ENCODE measurements at places on chromosomes 13 and 19.

GRCh38 chr13:80612804-80613203, 271.9 kb upstream of the SPRY2 start:
- no peak for DNase-seq

DNA sequence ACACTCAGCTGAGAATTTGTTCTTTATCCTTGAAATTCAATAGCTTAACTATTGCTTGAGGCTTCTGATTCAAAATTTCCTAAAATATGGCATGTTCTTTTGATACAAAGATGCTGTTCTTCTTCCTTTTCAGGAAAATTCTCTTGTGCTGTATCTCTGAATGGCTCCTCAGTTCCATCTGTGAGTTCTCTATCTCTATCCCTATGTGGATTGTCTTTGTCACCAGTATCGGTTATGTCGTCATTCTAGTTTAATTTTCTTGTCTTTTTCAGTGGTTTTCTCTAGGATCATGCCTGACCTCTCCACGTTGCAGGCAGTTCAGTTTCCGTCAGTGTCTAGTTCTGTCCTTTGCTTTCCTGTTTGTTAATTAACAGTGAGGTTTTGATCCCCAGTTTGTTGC, 104.6 kb upstream of the GJB6 start:
- DNase-seq, result no peak

DNA sequence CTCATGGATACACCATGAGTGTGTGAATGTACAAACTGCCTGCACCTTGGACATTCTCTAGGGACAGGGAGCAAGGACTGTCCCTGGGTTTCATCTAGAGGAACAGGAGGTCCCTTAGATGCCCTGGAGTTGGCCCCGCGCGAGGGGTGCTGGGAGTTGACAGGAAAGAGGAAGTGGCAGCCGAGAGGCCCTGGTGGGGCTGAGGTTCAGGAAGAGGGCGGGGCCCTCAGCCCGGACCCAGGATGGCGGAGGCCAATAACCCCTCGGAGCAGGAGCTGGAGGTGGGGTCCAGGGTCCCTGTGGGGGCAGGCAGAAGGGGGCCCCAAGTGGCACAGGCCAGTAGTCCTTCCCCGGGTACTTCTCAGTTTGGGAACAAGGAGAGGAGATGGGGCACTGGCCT, 6.9 kb downstream of the PKN1 start:
- no peak for DNase-seq

- DNase-seq, result no peak
Measured at GRCh38 chr13:31110617-31111016, 51.1 kb downstream of the HSPH1 start.

DNA sequence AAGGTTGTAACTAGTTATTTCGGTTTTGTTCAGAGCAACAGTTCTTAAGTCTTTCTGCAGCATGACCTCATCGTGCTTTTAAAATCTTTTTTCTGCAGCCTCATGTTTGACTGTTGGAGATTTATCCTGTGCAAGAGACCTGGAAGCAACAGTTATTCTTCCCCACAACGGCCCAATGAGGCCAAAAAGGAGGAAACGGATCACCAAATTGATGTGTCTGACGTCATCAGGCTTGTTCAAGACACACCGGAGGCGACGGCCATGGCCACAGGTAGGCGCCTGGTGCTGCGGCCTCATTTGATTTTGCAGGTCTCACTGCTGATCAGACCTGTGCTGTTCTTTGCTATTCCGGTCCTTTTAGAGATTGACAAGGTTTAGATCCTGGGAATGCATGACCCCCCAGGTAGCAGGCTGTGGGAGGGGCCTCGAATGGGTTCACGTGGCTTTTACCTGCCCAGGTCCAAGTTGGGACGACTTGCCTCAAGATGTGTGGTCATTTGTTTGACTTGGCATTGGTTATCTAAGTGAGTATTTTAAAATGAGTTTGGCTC, 66.8 kb upstream of the MCF2L start:
- DNase-seq, result no peak

DNA sequence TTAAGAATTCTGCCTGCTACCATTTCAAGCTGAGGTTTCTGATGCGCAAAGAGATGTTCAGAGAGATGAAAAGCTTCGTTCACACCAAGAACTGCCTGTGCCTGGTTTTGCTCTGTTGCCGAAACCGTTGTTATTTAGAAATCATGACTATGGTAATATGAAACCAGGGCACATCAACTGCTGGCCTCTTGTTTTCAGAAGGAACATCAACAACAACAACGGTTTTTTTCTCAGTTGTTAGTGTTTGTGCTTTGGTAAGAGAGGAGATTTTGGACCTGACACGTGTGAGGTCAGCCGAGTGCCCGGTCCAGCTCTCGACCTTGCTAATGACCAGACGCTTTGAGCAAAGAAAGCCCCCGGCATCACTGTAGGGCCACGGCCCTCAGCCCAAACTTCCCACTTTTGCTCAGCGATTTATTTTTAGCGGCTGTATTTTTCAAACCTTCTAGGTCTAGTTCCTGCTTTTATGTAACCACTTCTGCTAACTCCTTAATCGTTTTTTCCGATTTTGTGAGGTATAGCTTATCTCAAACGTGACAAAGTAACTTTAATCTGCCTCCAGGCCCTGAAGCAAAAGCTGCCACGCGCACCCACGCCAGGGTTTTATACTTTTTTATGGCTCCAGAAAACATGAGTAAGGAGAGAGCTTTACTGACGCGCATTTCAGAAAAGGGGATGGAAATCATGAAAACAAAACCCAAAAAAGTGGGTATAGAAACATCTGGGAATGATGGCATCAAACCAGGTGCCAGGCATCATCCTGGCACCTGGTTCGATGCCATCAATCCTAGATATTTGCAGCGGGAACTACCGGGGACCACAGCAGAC, 42.0 kb downstream of the KLF2 start:
- DNase-seq, result no peak

DNA sequence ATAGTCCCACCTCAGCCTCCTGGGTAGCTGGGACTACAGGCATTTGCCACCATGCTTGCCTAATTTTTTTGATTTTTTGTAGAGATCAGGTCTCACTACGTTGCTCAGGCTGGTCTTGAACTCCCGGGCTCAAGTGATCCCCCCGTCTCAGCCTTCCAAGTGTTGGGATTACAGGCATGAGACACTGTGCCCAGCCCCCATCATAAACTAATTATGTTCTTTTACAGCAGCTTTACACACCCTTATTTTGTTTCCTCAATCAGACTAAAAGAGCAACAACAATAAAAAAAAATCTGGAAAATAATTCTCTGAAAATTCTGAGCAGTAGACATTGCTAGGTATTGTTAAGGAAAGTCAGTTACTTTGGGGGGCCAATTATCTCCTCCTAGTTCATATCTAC, 35.7 kb downstream of the STARD13 start:
- DNase-seq, result no peak

- DNase-seq, result no peak
Measured at GRCh38 chr19:41206926-41207750, 11.9 kb upstream of the AXL start.

- DNase-seq, result no peak
Measured at GRCh38 chr19:38316477-38317067, 825 bp upstream of the YIF1B start.

- no peak for DNase-seq
Measured at GRCh38 chr13:23616228-23616627, 46.0 kb downstream of the TNFRSF19 start.

DNA sequence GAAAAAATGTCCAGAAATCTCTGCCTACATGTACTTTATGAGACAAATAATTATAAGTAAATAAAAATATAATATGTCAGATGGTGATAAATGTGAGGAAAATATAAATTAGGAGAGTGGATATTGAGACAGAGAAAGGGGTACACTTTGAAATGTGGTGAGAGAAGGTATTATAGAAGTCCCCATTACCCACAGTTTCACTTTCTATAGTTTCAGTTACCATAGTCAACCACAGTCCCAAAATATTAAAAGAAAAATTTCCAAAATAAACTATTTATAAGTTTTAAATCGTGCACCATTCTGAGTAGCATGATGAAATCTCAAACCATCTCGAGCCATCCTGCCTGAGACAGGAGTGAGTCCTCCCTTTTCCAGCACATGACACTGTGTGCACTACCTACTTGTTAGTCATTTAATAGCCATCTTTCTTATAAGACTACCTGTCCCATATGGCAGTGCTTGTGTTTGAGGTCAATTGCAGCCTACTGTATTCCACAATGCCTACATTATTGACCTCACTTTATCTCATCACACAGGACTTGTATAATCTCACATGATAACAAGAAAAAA, 653.7 kb downstream of the DACH1 start:
- DNase-seq, result no peak

DNA sequence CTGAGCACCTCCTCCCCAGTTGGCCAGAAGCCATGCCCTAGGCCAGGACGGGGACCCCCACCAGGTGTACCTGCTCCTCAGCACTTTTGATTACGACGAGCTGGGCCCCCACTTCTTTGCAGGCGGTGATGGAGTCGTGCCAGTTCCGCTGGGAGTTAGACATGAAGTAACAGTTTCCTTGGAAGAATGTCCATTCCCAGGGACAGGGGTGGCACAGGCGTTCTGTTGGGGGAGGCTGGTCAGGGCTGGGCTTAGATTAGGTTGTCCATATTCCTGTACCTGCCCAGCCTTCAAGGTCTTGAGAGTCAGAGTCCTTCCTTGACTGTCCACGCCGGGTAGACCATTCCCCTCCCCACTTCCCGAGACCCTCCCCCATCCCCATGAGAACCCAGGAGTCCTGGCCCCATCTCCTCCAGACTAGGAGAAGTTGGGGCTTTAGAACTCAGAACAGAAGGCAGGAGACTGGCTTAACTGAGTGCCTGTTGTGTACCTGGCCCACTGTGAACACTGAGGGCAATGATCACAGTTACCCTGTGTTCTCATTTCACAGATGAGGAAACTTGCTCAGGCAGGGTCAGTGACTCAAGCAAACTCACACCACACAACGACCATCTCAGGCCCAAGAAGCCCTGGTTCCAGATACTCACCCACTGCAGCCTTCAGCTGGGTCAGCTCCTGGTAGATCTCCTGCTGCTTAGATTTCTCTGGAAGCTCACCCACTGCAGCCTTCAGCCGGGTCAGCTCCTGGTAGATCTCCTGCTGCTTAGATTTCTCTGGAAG, 2.3 kb downstream of the CD209 start:
- no peak for DNase-seq

All from NCI-H2107 (cell line).